ENCODE measurements at places on chromosomes 12 and 14.

DNA sequence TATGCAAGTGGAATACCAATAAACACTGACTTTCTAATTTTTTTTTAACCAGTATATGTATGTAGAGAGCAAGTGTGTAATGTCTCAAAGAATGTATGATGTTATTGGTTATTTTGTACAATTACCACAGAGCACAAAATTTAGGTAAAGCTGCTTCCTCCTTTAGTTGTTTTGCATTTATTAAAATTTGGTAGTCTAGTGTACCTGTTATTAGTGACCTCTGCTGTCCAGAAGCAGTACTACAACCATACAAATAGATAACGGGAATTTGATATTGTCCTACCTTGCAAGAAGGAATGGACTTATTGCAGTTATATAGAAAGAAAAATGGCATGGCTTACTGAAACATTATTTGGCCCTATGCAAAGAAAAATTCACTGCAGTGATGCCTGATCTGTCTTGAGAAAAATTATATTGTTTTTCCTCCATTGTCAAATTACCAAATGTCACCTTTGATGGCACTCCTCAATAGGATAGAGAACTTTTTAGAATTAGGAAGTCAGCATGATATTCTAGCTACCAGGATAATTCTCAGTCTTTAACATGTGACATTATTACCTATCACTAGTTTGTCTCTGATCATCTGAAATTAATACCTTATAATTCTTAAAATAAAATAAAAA lies 153.9 kb upstream of the RMST start:
- DNase-seq, result peak; percentile 62

GRCh38 chr12:60494244-60494643 lies 898.4 kb downstream of the SLC16A7 start:
- DNase-seq, result peak; percentile 26

GRCh38 chr12:102314821-102315220 lies 117.2 kb upstream of the PMCH start:
- DNase-seq, result no peak

GRCh38 chr12:102728506-102729242 lies 188.4 kb downstream of the PAH start:
- no peak for DNase-seq

- DNase-seq, result no peak
These were observed 9.4 kb upstream of the ZNF740 start for GRCh38 chr12:53170876-53171724.

DNA sequence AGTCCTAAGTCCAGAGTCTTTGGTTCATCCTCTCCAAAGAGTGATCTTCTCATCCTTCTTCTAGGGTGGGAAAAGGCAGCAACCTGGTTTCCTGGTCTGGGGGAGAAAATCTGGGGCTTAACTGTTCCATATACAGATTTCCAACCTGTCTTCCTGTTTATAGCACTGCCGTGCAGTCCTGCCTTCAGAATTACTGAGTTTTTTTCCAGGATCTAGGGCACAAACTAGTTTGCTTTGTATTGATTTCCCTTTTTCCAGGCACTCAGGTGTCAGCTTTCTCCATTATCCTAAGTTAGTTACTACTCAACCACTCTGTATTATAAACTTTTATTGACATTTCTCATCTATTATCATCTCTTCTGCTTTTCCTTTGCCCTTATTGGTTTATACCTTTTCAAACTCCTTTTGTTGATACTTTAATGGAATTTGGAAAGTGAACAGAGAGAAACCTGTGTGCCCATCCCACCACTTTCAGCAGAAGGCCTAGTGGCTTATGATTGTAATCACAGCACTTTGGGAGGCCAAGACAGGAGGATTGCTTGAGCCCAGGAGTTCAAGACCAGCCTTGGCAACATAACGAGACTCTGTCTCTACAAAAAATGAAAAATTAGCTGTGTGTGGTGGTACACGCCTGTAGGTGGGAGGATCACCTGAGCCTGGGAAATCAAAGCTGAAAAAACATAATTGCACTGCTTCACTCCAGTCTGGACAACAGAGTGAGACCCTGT lies 4.1 kb upstream of the LYZ start:
- DNase-seq, result no peak

DNA sequence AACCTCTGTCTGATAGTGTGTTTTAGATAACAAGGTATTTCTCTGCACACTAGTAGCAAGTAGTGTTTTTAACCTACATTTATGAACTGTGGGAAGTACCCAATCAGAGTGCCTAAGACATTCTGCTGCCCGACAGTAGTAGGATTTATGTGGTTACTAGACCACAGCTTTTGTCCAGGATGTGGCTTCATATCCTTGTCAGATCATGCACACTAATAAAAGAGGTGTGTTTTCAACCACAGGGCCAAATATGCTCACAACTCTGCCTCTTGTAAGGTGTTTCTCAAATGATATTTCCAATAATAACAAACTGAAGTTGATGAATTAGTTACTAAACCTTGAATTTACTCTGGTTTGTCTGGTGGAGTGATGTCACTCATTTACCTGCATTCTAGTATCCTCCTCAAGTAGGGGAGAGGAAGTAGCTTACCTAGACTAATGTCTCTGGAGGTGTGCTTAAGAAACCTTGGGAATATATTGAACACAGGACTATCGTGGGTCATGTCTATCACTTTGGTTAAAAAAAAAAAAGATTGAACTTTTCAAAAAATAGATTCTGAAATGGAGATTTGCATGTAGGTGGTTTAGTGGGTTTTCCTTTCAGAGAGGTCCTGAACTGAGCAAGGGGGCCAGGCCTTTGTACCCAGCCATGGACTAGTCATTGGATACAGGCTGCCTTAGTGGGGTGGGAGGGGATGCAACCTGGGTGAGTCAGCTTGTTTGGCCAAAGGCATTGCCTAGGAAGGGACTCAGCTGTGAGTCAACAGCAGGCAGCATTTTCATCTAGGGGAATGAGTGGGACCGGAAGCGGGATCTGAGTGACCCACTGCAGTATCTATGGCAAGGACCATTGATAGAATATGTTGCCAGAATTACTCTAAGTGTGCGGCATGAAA lies 14.1 kb downstream of the FBXW8 start:
- DNase-seq, result peak; percentile 75

DNA sequence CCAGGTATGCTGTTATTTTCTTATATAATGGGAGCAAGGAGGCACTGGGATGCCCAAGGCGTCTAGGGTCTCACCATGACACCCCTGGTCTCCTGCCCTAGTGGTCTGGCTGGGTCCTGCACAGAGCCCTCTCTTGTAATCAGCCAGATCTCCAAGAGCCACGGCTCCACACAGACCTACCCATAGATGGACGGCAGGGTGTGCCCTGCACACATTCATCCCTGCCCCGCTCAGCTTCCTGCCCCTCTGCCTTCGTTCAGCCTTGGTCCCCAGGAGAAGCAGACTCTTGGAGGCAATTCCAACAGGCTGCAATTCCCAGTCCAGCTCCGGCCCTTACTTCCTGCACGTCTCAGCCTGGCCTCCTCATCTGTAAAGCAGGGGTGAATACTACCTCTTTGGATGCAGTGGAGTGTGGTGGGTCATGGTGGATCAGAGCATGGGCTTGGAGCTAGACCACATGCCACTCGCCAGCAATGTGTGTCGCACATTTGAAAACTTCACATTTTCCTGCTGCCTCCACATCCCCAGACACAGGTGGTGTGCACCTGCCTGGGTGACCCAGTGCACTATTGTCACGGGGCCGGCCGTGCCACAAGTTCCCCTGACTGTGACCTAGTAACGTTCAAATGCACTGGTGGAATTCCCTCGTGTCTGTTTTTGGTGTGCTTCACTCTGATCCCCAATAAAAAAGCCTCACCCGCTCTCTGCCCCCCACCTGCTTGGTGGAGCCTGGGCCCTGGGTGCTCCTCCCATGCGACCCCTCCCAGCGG lies 171.1 kb upstream of the PRMT8 start:
- DNase-seq, result no peak

DNA sequence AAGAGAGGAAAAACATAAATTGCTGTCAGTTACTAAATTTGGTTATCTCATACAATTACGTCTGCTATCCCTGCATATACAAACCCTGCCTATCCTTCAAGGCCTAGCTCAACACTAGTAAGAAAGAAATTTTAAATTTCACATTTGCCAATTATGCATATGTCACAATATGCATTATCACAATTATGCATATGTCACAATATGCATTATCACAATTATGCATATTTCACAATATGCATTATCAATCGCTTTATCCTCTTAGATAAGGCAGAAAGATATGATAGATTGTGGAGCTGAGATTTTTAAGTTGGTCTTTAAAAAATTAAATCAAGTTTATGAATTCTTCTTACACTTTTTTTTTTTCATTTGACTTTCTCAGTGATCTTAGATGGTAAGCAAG lies 195.0 kb upstream of the ABCD2 start:
- DNase-seq, result no peak

DNA sequence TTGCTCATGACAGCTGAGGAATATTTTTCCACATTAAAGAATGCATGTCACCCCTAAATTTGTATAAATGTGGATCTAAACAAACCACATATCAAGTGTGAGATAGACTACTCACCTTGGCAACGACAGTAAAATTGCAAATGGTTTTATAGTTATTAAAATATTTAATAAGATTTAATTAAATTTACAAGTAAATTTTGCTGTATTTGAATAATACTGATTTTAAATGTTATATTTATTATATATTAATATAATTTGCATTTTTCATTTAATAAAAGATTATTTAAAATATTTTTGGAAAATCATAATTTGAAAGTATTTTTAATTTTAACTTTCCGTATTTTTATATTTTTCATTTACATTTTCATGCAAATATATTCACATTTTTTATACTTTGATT lies 53.4 kb downstream of the SERPINA3 start:
- no peak for DNase-seq

GRCh38 chr12:113002676-113003075 lies 24.4 kb downstream of the OAS2 start:
- no peak for DNase-seq

DNA sequence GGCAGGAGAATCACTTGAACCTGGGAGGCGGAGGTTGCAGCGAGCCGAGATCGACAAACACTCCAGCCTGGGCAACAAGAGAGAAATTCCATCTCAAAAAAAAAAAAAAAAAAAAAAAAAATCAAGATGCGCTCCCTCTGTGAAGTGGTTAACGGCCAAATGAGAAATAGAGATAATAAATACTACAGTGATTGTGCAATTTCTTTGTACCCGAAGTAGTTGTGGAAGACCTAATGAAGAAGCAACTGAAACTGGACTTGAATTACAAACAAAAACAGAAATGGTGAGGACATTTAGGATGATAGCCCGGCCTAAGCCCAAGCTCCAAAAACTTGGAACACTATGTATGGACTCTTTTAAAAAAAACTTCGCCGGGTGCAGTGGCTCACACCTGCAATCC lies 44.2 kb upstream of the CDK17 start:
- no peak for DNase-seq

DNA sequence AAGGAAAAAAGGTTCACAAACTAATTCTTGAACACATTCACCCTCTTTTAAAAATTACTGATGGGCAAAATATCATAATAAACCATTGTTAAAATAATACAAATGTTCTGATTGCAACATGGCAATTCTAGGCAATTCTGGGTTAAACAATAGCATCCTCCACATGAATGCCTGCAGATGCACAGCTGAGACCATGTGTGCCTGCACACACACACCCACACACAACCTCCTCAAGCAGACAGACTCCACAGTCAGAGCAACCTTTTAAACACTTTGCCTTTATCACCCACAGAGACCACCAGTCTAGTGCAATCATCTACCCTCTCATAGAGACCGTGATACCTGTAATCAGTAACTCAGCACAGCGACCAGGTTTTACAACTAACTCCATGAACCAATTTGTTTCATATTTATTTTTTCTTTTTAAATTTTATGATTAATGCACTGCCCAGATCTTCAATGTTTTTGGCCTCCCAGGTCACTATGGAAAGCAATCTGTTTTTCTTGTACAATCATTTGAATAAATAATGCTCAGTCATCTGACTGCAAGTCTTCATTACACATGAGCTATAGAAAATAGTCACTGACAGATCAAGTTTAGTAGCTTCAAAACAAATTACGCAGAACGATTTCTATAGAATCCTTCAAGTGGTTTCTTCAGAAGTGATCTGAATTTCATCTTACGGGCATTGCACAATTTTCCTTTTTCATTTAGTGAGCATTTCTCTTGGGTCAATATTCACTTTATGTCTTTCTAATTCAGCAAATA lies 105.8 kb downstream of the PRKD1 start:
- DNase-seq, result no peak

Data from astrocyte of the cerebellum (primary cell).